ENCODE measurements at places on chromosomes 7 and 10.
A peak's percentile ranks its signal among the peaks of the same experiment; 100 is the strongest.

DNA sequence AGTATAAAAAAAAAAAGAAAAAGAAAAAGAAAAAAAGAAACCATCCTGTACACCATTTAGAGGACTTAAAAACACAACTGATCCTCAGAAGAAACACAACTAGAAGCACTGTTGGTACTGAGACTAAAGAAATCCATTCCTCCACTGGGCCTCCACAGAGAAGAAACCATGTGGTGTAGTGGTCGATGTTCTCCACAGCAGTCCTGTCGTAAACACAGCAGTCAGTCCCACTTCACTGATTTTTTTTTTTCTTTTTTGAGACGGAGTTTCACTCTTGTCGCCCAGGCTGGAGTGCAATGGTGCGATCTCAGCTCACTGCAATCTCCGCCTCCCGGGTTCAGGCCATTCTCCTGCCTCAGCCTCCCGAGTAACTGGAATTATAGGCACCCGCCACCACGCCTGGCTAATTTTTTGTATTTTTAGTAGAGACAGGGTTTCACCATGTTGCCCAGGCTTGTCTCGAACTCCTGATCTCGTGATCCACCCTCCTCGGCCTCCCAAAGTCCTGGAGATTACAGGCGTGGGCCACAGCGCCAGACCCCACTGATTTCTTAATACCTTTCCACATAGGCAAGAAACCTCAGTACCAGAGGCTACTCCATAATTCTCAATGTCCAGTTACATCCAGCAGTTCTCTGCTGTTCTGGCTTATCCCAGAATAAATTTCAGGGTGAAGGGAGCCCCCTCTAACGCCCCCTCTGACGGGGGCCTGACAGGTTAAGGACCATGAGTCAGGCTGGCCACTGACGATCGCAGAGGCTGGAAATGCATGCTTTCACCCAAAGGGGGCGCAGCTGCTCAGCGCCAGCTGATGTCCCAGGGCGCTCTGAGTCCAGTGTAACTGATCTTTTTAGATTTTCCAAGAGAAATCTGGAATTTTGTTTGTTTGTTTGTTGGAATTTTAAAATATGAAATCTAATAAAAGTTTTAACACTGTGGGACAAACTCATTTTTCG is 24.8 kb upstream of the FFAR4 start:
- DNase-seq = no peak

GRCh38 chr10:124918191-124918830 is 23.6 kb upstream of the ZRANB1 start:
- DNase-seq = no peak

DNA sequence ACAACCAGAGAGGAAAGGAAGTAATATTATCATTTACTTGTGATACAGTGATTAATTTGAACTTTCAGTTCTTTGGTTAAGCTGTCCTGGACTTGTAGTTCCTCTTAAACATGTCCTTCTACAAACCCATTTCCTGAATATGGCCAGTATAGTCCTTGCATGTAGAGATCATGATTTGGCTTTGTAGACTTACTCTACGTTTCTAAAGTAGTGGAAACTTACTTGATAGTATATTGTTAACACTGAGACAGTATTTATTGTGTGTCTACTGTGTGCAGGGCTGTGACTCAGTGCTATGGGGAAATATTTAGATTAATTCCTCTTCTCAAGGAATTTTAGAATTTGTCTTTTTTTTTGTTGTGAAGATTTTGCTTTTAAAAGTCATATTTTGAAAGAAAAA is 109.5 kb downstream of the NRF1 start:
- DNase-seq = no peak

DNA sequence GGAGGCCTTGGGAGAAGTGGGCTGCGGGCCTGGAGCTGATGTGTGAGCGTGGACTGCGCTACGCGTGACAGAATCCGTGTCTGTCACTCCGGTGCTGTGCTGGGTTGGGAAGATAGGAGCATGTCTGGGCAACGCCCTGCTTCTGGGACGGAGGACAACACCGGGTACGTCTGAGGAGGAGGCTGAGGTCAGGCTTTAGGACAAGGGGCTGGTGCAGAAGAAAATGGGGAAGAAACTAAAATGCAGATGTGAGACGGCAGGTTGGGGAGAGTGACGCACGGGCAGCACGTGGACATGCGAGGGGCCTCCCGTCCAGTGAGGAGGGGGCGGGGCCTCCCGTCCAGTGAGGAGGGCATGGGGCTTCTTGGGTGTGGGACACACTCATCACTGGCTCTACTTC is 207.4 kb downstream of the DNAJB6 start:
- DNase-seq = no peak

GRCh38 chr7:70886547-70886946 is 245.4 kb upstream of the GALNT17 start:
- DNase-seq = no peak

DNA sequence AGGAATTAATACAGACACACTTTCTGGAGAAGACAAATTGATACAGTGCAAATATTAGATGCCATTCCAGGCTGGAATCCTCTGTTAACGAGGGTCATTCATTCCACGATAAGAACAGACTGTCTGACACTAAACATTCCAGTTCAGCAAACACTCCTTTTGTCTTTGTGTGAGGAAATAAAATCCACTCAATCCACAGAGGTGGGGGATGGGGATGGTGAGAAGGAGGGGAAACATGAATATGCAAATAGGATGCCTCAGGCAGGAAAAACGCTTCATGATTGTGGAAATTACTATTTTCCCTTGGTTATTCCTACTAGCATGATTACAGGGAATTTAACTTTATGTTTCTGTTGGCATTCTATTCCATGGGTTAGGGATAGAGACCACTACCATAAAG is 196.9 kb upstream of the CDCA7L start:
- no peak for DNase-seq

GRCh38 chr10:620417-620816 is 69.1 kb downstream of the DIP2C start:
- DNase-seq = no peak

- no peak for DNase-seq
Observed at GRCh38 chr10:63675171-63675570, 154.0 kb downstream of the REEP3 start.

DNA sequence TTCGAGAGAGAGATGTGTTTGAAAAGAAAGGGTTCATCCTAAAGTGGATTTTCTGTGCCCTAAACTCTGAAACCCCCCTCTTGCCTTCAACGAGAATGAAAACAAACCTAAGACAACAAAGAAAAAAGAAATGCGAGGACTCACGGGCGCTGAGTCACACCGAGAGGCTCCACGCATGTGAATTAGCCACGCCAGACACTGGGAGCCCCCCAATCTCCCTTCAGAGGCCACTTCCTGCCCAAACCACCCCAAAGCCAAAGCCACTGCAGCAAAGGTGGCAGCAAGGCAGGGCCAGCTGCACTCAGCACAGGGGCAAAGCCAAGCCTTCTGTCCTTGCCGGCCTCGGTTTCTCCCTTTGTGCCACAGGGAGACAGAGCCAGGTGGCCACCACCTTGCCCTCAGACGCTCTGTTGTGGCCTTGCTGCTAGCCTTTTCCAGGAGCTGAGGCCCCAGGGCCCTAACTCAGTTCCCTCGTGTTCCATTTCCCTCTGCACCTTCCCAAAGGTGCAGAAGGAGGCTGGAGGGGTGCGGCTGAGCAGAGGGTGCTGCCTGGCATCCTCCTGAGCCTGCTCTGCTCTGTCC is 93.3 kb downstream of the FAM53B start:
- peak; percentile 33 for DNase-seq

DNA sequence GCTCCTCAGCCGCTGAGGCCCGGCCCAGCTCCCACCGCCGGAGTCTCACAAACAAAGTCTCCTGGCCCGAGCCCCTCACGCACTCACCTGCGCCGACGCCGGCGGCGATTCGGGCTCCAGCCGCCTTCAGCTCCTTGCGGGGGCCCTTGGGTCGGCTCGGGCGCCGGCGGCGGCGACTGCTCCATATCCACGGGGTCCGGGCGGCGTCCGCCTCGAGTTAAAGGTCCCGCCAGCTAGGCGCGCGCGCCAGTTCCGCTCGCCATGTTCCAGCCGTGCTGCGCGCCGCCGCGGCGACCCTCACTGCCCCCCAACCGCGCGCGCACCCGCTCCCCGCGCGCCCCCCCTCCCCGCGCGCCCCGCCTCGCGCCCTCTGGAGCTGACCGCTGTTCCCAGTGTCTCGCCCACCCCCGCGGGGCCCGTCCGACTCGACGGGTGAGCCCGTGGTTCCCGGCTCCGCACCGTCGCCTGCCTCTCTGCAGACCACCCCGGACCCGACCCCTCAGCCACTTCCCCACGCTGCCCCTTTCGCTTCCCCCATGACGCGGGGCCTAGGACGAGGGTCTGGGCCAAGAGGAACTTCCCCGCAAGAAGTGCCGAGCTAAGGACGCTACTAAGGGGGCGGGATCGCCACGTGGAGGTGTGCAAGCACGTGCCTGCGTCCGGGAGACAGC is 396.1 kb downstream of the ZNF33B start:
- DNase-seq = no peak

DNA sequence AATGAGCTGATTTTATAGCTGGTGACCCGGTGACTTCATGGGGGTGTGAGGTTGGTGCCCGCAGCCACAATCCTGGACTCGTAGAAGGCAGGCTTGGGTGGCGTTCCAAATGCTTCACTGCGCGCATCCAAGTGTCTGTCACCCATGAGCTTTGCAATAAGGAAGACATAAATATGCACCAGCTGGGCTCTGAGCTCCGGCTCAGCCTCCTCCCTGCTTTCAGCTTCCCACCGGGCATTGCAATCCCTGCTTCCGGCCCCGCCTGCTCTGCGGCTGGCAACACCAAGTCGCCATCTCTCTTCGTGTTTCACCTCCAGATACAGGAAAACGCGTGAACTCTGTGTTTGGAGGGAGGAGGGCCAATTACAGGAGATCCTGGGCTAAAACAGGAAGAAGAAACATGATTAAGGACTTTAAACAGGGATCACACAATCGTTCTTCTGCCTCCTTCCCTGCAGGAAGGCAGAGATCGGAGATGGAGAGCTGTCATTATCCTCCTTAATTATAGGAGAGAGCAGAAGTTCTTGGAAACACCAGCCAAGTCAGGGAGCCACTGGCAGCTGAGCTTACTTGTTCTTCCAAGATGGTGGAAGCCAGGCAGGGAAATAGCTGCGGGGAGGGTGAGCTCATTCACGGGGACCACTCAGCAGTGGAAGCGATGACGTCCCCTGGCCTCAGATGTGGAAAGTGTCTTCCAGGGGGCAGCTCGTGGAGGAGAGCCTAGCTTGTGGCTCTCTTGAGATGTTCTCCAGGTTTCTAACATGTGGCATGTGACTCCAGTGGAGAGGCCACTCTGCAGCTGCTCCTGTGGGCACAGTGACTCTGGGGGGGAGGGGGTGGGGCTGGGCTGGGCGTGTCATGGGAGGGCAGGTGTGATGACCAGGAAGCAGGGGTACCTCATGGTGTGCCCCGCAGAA is 134.9 kb downstream of the CAMK1D start:
- DNase-seq = no peak

DNA sequence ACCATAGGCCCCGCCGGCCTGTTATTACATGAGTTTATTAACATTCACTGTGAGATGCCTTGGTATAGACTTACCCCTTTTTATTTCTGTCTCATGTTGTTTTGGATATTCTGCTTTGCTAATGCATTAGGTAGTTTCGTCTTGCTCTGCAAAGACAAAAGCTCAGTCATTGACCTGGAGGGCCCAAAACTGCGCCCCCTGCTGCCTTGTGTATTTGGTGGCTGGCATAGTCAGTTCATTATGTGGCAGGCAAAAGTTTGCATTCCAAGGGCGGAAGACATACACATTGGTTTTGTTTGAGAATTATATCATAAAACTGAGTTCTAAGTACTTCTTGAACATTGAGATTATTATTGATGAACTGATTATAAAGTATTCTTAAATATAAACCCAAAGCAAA is 372.5 kb downstream of the SDK1 start:
- DNase-seq = peak; percentile 26

GRCh38 chr7:4715410-4715776 is 33.3 kb downstream of the FOXK1 start:
- no peak for DNase-seq

DNA sequence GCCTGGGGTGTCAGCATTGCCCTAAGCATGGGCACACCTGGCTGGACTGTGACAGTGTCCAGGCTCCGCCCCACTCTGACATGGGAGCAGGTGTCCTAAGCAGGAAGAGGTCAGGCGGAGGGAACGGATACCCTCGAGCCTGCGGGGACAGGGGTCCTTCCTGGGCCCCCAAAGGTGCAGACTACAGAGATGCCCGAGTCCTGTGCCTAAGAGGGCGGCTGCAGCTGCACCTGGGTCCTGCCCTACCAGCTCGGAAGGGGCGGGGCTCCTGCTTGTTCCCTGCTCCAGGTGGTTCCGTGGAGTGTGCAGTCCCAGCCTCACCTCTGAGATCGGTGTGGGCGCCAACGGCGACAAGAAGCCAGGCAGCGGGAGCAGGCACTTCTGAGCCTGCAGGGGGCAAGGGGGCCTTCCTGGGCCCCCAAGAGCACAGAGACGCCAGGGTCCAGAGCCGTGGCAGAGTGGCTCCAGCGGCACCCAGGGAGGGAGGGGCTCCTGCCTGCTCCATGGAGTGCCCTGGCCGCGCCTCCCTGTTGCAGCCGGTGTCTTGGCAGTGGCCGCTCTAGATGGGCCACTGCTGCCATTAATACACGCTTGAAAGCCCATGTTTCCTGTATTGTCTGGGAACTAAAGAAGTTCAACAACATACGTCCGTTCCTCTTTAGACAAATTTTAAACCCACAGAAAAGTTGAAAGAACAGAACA is 64.5 kb upstream of the CACNA2D1 start:
- no peak for DNase-seq

- no peak for DNase-seq
Observed at GRCh38 chr7:136309407-136309806, 332.2 kb upstream of the MTPN start.

GRCh38 chr10:120997313-120997712 is 146.2 kb downstream of the WDR11 start:
- DNase-seq = no peak

DNA sequence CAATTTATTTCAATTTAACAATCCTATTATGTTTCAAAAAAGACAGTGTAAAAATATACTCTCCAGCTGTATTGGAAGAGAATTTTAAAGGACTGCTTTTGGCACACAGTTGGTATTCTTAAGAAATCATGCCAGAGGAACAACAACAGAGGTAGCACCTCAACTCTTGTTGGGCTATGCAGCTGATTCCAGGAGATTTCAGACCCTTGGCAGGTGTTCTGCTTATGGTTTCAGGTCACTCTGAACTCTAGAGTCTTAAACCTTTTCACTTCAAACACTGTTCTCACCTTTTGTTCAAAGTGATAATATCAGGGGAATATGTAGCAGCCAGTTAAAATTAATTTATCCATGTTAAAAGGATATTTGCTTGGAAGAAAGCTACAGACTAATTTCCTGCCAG is 160.1 kb downstream of the PFKFB3 start:
- DNase-seq = no peak

DNA sequence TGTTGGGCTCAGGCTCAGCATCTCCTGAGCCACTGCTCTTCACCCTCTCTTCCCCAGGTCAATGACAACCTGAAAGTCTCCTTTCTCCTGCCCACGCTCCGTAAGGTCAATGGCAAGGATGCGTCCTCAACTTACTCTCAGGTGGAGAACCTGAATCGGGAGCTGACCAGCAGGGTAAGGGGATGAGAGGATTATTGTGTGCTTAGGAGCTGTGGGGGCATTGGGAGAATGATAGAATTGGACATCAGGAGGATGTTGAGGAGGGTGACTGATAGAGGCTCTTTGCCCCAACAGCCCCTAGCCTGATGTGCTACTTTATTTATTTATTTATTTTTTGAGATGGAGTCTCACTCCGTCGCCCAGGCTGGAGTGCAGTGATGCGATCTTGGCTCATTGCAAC is 1.3 kb downstream of the LRWD1 start:
- DNase-seq = no peak

GRCh38 chr10:131710142-131710861 is 190.5 kb upstream of the PPP2R2D start:
- DNase-seq = no peak

GRCh38 chr7:45450571-45451204 is 123.5 kb upstream of the ADCY1 start:
- no peak for DNase-seq

- DNase-seq = no peak
Observed at GRCh38 chr10:131872827-131873375, 27.9 kb upstream of the PPP2R2D start.
